ENCODE measurements at places on chromosomes 4 and X.

DNA sequence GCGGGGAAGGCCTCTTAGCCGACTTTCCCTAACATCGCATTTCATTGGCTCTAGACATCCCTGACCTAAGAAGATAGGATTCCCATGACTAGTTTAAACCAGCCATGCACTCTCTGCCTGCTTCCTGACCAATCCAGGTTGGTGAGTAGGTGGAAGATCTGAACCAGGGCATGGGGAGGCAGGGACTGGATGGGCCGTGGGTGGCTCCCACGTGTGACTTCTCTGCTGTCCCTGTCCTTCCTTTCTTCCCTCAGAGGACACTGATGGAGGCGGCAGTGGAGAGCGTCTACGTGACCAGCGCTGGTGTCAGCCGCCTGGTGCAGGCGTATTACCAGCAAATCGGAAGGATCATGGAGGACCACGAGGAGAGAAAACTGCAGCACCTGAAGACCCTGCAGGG is 90.7 kb downstream of the EVC start:
- no peak for DNase-seq

DNA sequence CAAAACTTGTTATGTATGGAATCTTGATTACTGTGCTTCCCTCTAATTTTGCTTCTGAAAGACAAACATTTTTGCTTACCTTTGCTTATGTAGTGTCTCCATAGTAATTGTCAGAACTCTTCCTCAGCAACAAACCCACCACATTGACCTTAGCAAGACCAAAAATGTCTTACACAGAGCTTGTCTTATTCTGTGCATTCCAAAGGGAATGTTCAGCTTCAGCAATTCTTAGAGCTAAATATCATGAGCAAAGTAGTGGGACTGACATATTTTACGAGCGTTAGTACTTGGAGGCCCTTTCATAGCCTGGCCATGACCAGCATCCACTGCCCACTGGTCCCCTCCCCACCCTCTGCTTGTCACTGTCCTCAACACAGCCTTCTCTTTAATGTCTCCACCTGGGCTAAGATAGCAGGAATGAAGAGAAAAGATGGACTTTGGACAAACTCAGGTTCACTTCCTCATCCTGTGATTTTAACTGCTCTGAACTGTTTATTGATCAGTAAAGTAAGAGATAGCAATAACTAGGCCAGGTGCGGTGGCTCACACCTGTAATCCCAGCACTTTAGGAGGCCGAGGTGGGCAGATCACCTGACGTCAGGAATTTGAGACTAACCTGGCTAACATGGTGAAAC is 15.5 kb upstream of the SH3D19 start:
- peak; percentile 55 for DNase-seq

DNA sequence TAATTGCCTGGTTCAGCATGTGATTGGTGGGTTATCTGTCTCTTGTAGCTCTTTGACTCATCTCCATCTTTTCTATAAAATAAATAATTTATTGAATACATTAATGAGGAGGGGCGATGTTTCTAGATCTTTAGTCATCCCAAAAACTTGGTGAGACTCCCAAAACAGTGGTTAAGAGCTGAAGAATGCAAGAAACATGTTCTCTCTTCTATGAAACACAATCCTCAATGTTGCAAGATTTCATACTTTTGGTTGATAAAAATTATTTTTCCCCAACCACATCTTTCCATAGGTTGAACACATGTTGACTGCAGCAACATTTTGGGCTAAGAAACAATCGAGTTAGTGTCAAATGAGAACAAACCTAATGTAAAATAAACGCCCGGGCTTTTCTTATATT is 1.2 kb upstream of the TMEM47 start:
- no peak for DNase-seq

DNA sequence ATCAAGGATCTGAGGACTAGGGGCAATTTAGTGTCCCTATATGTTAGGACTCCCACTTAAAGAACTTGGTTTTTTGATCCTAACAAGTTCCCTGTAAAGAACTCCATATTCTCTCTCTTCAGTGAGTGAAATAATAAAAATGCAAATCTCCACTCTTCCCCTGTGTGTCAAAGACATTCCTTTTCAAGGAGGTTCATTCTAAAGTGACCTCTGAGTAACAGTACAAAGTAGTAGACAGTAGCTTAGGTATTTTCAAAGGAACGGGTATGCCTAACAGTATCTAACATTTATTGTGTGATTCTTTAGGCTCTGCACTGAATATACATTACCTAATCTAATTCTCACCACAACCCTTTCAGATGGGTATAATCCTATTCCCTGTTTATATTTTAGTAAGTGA is 58.4 kb upstream of the SCOC start:
- no peak for DNase-seq

DNA sequence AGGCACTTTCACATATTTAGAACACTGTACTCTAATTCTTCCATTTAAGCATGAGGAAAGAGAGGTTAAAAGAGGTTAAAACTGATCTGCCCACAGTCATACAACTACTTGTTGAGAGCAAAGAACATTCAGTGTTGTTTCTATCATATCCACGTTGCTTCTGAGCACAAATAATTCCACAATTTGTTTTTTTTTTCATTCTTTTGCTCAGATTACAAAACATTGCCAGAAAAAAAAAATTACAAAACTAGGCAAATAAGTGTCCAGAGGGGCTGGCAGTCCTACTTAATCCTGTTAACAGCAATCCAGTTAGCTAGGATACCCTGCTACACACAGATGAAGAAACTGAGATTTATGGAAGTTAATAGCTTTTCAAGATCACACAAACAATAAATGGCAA is 6.3 kb upstream of the USP53 start:
- DNase-seq = no peak

DNA sequence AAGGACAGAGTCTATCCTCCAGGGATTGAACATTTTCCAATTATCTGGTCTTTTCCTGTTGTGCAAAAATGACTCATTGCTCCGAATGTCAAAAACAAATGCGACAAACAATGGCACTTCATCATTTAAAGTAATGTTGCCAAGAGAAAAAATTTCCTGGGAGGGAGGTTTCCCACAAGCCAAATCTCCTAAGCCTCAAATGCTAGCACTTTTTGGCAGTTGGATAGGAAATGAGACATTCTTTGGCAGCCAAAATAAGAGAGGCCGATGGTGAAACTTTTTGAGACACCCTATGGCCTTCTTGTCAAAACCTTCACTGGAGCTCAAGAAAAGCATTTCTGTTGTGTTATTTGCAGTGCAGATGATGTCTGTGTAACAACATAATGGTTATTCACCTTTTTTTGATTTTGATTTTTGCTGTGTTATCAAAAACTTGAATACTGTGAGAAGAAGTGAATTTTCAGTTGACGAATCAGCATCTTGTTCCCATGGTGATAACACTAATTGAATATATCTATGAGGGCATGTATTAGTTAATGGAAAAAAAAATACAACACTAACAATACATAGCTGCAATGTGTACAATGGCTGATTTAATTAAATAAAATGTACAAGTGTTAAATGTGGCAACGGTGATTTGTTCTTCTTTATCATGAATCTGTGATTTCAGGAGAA is 333.8 kb downstream of the ANK2 start:
- no peak for DNase-seq

DNA sequence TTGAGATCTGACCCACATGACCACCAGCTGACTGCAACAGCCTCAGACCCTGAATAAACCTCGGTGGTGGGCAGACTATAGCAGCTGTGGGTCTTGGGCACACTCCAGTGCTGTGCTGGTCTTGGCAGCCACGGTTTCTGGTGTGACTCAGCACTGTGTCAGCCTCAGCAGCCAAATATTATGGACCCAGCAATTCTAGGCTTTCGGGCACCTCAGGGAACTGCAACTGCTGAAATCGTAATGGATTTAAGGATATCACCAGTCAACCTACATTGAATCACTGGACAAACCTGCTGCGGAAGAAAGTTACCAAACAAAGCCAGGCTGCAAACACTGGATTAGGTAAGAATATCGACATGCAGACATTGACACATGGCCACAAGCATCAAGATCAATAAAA is 10.5 kb upstream of the UBE2NL start:
- DNase-seq = no peak

GRCh38 chrX:22278375-22278774 is 5.7 kb downstream of the CBLL2 start:
- DNase-seq = no peak
